ENCODE measurements at places on chromosomes 3 and 15.

GRCh38 chr3:71217640-71218222, 365.8 kb downstream of the FOXP1 start:
- DNase-seq = no peak

DNA sequence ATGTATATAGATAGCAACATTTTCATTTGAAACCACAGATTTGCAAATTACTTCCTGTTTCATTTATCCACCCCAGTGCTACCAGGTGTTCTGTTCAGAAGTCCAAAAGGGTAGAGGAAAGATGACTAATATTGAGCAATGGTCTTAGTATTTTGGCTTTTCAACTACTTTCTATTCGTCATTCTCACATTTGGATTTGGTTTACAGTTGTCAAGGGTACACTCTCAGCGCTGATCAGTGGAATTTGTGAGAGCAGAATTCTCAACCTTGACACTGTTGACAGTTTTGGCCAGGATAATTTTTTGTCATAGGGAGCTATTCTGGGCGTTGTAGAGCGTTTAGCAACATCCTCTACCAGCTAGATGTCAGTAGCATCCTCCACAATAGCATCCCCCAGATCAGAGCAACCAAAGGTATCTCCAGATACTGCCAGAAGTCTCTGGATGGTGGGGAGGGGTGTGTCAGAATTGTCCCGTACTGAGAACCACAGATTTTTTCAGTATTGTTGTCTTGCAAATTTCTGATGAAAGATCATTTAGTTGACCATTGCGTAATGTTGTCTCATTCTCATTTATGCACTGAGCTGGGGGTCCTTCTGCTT, 4.2 kb downstream of the HMCES start:
- DNase-seq = no peak

DNA sequence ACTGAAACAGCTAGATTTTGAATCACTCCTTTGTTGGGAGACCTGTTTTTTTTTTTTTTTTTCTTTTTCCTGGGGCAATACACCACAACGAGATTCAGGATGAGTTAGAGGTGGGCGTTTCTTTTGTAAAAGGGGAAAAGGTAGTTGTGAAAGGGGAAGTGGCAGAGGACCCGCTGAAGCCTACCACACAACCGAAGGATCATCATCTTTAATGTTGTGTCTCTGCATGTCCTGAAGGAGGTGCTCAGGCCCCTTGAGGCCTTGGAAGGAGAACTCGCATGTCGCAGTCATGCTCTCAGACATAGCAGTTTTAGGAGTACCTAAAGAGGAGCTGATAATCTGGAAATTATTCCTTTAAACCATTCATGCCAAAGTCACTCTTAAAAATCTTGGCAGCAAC, 137.9 kb upstream of the LRIG1 start:
- no peak for DNase-seq

DNA sequence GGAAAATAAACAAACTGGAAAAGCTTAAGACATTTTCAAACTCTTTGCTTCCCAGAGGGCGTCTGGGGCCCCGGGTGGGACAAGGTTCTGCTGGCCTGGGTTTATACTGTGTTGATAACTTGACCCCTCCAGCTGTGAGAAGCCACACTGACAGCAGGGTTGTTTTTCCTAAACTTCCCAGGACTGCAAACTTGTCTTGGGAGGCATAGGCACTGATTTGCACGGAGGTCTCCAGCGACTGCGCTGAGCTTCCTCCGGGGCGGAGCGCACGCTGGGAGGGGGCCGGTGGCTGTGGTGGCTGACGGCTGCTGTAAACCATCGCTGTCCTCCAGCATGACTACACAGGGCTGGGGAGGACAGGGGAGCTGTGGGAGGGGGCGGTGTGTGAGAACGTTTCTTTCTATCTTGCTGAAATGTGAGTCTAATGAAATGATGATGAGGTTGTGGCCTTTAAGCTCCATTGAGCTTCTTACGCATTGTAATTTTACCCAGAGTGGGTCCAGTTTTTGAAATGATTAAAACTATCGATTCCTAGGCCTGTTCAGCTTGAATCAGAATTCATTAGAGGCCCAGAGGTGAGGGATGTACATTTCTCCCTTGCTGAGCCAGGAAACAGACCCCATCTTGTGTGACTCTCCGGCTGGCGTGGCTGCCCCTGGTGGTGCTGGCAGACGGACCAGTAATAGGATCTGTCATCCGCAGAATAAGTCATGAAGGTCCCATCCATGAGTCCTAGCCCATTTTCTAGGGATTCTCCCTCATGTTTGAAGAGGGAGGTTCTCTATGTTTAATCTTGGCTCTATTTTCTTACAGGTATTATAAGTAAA, 40.5 kb upstream of the VPS8 start:
- DNase-seq = no peak

DNA sequence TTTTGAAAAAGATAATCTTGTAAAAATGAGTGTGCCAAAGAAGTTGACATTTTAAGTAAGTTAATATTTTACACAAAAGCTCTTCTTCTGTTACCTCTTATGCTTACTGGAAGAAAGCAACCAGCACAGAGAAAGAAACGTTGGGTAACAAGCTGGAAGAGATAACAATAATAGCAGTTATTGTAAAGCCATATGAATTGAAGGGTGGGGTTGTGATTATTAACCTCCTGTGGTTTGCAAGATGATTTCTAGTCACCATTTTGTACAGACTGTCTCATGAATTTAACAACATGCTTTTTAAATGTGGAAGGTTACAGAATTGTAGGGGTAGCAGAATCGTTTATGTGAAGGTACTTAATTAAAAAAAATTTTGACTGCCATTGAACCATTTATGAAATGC, 9.2 kb downstream of the RAP2B start:
- DNase-seq = no peak

- no peak for DNase-seq
These were observed 53.7 kb downstream of the DHX30 start for GRCh38 chr3:47856669-47857068.

- DNase-seq = no peak
These were observed 1.8 kb downstream of the NUSAP1 start for GRCh38 chr15:41334293-41335120.

DNA sequence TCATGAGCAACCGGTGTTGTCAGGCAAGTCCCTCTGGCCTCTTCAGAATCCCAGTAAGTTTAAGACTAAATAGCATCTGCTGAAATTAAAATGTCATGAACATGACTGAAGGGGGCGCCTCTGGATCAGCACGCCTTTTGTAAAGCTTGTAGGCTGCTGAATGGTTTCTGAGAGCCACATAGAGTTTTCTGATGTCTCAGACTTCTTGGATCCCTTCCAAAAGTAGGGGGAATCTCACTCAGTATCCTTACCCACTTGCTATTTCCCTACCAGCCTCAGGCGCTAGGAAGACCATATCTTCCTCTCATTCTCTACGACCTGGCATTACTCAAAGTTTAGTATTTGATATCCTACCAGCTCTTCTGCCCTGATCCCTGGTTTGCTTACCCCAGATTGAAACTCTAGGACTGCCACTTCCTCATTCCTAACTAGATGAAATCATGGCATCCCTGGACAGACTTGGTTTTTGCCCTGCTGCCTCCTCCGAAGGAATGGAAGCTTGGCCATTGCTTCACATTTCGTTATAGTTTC, 62.7 kb upstream of the CD47 start:
- DNase-seq = peak; percentile 6

All from T-helper 9 cell (primary cell).